ENCODE measurements at places on chromosomes 12 and 14.

- DNase-seq = no peak
These were observed 1.2 kb downstream of the KRT3 start for GRCh38 chr12:52794479-52795331.

GRCh38 chr12:47808050-47808449 is 11.7 kb downstream of the HDAC7 start:
- peak; percentile 93 for DNase-seq

- DNase-seq = no peak
These were observed 11.7 kb downstream of the FIGNL2 start for GRCh38 chr12:51836827-51837173.

- no peak for DNase-seq
These were observed 142.6 kb downstream of the GPHN start for GRCh38 chr14:66650491-66650911.

GRCh38 chr12:103640831-103641230 is 53.8 kb downstream of the STAB2 start:
- no peak for DNase-seq
